Epithelial cell of prostate (primary cell): ENCODE measurements at places on chromosomes 2 and 18.
A peak's percentile ranks its signal among the peaks of the same experiment; 100 is the strongest.

DNA sequence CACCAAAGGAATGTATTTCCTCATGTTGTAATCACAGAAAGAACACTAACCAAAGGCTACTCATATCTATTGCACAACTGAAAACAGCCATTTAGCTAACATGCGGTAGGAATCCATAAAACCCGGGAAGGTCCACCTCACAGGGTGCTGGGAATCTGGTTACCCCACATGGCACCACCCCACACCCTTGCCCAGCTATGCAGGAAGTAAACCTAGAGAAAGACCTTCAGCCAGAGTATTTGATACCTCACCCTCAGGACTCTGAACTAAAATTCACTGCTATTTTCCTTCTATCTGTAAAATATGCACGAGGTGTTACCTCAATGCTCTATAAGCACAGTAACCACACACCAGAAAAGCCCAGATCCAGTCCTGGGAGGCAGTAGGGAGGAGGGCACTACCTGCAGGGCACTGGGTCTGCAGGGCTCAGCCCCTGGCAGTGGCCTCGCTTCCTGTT lies 45.8 kb downstream of the PTPN2 start:
- peak; percentile 95 for DNase-seq

GRCh38 chr18:77495982-77496690 lies 246.5 kb downstream of the GALR1 start:
- no peak for DNase-seq

DNA sequence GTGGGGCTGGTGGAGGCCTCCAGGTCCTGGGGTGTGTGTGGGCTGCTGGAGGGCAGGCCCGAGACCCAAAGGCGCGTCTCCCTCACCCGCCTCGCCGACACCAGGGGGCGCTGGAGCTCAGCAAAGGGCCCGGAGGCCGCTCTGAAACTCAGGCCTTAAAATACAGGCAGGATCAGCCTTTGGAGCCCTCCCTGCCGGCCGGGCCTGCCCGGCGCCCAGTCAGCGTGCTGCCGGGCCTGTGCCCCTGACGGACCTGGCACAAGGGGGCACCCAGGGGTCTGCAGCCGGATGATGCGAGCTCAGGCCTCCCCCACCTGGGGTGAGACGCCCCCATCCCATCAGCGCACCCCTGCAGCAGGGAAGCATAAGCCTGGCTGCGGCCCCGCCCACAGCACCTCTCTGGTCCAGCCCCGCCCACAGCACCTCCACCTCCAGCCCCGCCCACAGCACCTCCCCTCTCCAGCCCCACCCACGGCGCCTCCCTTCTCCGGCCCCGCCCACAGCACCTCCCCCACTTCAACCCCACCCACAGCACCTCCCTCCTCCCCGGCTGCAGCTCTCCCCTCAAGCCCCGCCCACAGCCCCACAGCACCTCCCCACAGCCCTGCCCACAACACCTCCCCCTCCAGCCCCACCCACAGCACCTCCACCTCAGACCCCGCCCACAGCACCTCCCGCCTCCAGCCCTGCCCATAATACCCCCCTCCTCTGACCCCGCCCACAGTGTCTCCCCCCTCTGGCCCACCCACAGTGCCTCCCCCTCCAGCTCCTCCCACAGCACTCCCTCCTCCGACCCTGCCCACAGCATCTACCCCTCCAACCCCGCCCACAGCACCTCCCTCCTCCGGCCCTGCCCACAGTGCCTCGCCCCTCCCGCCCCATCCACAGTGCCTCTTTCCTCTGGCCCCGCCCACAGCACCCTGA lies 92.8 kb upstream of the OTOS start:
- peak; percentile 68 for DNase-seq

DNA sequence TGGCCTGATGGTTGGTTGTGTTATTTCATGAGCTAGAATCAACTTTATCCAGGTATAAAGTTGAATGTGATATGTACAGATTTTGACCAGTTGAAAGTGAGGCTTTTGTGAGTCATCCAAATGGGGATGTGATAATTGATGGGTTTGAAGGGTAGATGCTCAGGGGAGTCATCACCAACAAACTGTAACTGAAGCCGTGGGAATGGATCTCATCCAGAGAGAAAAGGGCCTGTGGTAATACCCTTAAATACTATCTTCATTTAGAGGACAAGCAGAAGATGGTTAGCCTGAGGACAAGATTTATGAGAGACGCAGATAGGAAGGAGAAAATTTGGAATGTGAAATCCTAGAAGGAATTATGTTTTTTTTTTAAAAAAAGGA lies 90.5 kb upstream of the MYO3B start:
- DNase-seq, result no peak

DNA sequence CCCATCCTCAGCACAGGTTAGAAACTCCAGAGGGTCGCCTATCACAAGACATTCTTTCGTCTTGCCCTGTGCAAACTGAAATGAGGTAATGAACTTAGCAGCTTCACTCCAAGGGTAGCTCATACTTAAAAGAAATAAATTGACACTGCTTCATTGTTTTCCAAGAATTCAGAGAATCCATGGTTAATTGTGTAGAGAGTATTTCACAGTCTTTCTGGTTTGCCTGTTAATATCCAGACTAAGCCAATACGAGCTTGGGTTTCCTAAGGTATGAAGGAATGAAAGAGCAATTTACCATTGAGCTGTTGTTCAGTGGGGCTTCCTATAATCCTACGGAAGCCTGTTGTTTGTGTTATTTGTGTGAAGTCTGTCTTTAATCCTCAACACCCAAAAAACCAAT lies 58.7 kb downstream of the FAM124B start:
- no peak for DNase-seq

GRCh38 chr18:37243741-37244140 lies 321.9 kb downstream of the CELF4 start:
- DNase-seq, result no peak

DNA sequence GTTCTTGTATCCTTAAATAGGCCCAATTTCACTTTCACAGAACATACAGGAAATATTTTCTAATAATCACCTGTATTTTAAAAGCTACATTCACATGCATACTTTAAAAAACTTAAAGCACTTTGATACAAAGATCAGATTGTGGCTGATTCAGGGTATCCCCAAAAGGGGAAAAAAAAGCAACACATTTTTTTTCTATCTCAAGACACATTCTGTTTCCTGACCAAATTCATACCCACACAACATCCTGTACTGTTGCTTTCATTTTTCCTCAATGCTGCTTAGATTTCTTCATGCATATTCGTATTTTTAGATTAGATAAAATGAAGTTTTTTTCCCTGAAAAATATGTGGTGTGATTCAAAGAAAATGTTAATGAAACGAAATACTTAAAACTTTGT lies 122.5 kb downstream of the TMEFF2 start:
- no peak for DNase-seq

DNA sequence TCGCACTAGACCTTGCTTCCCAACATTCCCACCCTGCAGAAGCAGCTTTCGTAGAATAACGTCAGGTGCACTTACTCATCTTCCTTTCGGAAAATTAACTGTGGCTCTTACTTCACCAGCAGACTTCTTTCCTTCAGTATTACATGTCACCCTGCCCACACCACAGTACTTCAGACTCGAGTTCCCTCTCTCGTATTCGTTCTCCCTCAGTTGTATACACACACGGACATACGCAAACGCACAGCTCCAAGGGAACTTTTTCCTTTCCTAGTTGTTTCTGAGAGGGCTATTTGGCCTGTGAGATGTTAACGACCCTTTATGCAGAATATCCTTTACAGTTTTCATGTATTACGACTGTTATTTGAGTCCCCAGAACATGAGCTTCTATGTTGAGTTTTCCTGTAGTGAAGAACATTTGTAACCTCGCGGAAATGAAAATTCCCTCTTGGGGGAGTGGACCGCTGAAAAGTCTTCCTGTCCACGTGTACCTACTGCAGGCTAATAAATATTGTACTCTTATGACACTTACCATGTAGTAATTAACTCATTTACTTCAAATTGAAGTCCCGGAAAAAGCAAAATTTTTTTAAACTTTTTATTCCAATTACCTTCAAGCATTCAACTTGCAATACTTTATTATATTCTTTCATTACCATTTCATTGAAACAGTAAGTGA lies 908 bp downstream of the ERLEC1 start:
- DNase-seq, result no peak

DNA sequence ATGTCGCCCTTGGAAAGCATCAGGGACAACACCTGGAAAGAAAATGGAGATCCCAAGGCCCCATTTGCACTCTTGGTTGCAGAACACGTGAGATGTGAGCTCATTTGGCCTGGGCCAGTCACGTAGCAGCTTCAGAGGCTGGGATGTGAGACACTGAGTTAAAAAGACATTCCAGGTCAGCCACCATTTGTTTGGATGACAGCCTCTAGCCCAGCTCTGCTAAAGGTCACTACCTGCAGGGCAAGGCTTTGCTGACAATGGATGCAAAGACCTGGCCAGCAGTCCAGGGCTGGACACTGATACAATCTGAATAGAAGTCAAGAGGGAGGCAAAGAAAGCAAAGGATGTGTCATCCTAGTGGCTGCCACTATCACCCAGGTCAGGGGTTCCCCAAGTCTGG lies 83.9 kb upstream of the LRPPRC start:
- DNase-seq, result no peak

DNA sequence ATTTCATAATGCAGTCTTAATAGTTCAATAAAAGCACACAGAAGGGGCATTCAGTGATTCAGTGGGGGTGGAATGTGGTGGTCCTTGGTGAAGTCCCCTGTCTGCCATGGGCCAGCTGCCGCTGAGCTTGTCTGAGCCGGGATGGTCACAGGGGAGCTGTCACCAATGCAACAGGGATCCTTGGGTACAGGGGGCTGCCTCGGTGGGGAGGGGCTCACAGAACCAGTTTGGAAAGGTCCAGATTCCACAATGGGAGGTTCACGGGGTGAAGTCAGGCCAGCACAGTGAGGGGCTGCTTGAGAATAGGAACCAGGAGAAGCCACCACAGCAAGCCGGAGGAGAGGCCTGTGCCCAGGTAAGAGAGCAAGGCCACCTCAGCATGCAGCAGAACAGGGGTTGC lies 75.4 kb downstream of the GYPC start:
- no peak for DNase-seq

DNA sequence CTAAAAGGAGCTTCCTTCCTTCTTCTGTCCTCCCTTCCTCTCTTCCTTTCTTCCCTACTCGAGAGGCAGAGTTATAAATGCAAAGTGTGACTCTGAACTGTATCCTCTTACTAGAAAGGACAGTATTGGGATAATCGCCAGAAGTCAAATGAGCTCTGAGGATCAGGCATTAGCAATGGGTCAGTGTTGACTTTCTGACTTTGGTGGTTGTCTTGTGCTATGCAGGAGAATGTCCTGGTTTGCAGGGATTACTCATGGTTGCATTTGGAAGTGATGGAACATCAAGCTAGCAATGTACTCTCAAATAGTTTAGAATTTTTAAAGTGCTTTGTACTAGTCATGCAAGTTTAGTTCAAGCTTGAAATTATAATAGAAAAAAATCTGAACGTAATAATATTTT lies 115.6 kb downstream of the TXNL1 start:
- no peak for DNase-seq

GRCh38 chr2:105271393-105272045 lies 30.0 kb downstream of the GPR45 start:
- no peak for DNase-seq
